ENCODE measurements at places on chromosomes 2 and 18.

DNA sequence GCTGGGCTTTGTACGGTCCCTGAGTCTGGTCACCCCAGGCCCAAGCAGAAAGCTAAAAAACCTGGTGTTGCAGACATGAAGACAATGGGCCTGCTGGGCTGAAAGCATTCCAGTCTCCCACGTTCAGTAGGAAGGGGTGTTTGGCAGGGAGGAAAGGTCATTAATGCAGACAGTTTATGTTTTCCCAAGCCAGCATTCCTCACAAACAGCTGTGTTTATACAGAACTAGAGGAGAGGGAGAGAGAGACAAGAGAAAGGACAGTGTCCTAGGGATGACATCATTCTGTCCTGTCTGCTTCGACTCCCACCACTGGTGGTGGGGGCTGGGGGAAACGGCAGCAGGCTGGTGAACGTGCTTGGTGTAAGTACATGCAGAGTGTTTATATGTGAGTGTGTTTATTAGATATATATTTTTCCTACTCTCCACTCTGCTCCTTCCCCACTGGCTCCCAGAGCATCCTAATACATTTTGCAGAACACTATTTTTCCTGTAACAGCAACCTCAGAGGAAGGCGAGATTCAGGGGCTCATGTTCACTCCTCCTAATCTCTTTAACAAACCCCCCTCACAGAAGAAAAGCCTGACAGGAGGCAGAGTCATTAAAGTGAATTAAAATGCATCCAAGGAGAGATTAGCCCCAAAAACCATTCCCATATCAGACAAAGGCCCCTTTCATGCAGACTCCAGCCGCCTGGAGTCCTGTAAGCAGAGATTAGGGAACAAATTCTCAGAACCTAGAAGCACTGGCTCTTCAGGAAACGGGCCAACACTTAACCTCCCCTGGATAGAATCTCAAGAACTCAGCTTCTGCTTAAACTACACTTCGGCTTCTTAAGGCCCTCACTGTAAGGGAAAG lies 380.4 kb downstream of the TNS1 start:
- DNase-seq: no peak

DNA sequence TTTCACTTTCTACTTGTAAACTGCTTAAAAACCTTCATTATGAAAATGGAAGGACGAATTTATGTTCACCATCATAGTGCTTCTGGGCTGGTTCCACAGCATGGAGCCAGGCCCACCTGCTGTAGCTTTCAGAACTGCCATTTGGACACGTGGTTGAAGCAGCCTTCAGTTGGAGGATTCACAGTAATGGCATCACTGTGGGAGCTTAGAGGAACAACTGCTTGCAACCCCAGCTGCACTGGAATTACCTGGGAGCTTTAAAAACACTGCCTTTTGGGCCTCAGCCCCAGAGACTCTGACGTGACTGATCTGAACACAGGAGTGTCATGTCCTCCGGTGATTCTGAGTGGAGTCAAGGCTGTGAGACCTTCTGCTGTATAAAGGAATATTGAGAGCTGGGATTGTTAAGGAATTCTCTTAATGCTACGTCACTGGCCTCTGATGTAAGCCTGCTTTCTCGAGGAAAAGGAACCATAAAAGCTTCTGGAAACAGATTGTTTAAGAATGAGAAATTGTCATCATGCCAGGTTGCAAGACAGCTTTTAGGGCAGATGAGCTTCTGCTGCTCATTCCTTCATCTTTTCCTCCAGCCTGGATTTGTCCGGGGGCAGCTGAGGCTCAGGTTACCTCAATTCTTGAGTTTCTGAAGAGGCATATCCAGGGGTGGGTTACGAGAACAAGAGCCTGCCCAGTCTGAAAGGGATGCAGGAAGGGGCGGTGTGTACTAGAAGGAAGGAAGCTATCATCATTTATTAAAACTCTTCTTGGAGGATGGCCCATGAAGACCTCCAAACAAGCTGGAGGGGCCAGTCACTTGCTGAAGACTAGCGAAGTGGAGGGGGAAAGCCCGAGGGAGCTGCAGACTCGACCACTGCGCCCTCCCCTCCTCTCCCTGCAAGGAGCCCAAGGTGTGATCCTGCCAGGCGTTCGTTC lies 1.3 kb upstream of the IL1R1 start:
- DNase-seq: no peak

GRCh38 chr2:100113990-100114433 lies 28.4 kb downstream of the AFF3 start:
- no peak for DNase-seq

- no peak for DNase-seq
These were observed 21.9 kb downstream of the ARPC2 start for GRCh38 chr2:218238887-218239286.

DNA sequence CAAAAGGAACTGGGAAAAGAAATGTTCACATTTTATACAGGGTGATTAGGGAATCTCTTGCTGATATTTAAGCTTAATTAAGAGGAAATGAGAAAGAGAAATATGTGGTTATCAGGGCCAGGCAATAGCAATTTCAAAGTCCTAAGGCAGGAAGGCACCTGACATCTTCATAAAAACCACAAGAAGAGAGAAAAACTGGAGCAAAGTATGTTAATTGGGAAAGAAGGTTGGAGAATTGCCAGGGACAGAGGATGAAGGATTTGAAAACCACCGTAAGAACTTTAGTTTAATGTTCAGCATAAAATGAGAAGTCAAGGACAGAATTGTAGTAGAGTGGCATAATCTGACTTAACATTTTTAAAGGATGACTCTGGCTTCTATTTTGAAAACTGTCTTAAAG lies 691.8 kb upstream of the NRXN1 start:
- DNase-seq: no peak

DNA sequence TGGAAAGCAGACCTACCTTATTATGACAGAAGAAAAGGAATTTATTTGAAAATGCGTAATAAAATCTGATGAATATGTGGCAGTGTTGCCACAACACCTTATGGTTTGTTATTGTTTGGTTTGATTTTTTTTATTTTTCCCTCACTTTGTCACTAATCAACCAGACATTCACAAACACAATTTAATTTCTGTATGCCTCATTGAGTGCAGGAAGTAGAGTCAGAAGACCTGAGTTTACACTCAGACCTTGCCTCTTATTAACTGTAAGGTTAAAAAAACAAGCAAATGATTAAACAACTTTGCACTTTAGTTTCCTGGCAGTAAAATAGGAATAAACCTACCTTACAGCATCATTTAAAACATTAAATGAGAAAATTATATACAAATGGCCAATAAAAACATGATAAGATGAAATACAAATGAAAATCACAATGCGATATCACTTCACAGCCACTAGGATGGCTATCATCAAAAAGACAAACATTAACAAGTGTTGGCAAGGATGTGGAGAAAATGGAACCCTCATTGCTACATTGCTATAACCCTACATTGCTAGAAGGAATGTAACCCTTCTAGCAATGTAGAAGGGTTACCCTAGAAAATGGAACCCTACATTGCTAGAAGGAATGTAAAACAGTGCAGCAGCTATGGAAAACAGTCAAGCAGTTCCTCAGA lies 3.3 kb downstream of the SESTD1 start:
- DNase-seq: no peak

- no peak for DNase-seq
These were observed 345.2 kb upstream of the RND3 start for GRCh38 chr2:150832686-150833085.

DNA sequence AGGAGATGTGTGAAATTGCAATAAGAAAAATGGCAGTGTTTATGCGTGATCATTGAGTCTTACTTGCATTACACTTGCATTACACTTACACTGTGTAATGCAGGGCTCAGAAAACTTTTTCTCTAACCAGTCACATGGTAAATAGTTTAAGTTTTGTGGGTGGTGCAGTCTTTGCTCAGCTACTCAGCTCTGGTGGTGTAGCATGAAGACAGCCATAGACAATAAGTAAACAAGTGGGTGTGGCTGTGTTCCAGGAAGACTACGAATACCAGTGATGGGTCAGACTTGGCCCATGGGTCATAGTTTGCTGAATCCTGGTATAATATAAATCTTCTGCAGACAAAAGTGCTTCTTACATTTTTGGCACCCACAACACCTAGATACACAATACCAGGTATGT lies 115.6 kb upstream of the CYP1B1 start:
- DNase-seq: no peak

GRCh38 chr2:157180359-157180758 lies 77.1 kb upstream of the GALNT5 start:
- DNase-seq: no peak

- DNase-seq: no peak
These were observed 3.4 kb upstream of the IER3IP1 start for GRCh38 chr18:47179520-47179919.

DNA sequence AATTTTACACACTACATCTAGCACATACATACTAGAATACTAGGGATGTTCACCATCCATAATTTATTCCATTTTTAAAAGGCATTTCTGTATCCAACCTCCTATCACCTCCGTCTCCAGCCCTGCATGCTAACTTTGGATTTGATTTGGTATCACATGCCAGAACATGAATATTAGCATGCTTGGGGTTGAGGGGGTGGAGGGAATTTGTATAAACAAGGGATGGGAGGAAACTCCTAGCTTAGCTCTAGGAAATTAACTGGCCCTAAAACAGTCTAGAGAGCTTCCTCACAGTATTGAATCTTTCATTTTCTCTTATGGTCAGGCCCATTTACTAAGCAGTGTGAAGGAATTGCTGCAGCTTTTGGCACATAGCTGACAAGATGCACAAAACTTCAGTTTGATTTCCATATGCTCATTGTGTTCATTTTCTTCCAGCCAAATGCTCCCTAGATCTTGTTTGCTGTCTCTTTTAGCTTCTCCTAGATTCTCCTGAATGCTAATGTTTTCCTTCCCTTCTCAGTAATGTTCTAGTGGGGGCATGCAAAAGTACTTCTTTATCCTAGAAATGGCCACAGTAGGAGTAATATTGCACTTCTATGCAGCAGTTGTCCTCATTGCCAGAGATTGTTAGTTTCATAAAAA lies 135.2 kb downstream of the VWC2L start:
- no peak for DNase-seq

GRCh38 chr18:21040466-21040865 lies 71.1 kb downstream of the ROCK1 start:
- DNase-seq: no peak

GRCh38 chr2:55133467-55134315 lies 83.4 kb upstream of the RTN4 start:
- peak; percentile 78 for DNase-seq

DNA sequence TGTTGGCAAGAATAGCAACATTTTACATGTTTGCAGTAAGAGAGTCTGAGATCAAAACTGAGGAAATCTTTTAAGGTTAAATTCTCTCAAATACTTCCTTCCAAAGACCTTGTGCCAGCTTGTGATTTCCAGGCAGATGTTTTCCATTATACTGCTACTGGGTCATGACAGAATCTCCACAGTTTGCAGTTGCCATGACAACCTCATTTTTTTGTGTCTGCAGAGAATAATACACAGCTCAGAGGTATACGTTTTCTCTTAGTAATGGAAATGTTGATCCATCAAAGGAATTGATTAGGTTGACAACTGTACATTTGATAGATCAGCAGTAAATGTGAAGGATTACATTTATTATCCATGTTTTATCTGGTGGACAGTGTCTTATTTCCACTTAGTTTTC lies 29.1 kb upstream of the CSRNP3 start:
- no peak for DNase-seq

- DNase-seq: no peak
These were observed 194.1 kb upstream of the DSEL start for GRCh38 chr18:67710639-67711038.

DNA sequence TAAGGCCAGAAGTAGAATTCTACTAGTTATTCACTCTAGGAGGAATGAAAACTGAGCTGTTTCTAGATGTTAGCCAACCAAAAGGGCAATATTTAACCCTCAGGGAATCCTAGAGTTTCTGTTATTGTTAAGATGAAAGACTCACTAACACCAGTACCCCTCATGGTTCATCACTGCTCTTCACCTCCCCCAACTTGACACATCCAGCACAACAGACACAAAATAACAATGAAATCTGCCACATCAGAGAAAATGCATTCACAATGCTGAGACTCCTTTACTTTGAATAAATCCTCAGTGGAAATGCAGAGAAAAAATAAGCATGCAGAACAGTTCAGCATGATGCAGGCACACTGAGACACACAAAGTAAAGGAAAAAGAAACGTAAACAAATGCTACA lies 111.3 kb downstream of the RIF1 start:
- no peak for DNase-seq

DNA sequence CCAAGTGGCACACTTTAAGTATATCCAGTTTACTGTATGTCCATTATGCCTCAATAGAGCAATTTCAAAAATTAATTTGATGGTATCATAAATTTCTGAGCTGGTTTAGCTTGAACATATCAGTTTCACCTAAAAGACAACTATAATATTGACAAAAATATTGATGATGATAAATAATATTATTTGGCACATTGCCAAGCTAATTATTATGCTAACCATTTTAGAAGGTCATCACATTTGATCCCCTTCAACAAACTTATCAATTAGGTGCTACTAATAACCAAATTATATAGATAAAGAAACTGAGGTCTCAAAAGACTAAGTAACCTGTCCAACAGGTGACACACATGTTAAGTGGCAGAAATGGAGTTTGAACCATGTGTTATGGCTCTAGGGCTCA lies 26.9 kb upstream of the UBE2E3 start:
- DNase-seq: no peak

- no peak for DNase-seq
These were observed 3.9 kb upstream of the NPPC start for GRCh38 chr2:231929961-231930592.

DNA sequence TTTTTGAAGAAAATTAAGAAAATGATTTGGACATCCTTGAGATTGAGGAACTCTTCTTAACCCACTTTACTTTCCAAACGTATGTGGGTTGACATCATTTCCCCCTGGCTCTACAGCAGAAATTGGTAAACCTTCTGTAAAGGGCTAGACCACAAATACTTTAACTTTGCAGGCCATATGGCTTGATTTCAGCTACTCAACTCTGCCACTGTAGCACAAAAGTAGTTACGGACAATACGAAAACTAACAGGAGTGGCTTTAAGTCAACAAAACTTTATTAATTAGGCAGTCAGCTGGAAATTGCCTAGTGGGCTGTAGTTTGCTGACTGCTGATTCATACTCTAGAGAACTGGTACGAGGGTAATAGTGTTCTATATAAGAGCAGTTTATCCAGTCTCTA lies 83.2 kb upstream of the DTNB start:
- no peak for DNase-seq

DNA sequence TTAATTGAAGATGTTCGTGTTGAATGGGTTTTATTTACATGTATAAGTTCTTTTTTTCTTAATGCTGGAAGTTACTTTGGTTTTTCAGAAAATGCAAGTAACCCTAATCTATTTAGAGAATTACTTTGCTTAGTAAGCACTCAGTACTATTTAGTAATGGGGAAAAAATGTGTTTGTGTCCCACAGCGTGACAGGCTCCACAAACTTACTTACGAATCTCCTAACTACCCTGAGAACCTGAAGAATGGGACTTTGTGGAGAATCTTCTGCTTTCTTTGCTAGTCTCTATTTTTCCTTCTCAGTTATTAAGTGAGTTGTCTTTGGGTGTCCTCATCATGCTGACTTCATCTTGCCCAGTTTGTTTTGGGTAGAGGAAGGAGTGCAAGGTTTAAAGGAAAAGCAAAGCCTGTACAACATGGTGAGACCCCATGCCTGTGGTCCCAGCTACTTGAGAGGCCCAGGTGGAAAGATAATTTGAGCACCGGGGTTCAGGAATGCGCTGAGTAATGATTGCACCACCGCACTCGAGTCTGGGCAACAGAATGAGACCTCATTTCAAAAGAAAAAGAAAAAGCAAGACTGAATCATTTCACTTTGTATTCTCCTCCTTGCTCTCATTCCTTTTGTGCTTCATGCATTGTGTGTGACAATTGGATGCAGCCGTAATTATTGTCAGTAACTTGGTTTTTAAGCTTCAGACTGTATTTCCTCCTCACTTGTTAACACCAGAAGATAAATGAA lies 10.2 kb downstream of the NEDD4L start:
- peak; percentile 55 for DNase-seq

All from hematopoietic multipotent progenitor cell treated with erythropoietin and hydrocortisone succinate and interleukin-3 and kit ligand, for 15 days (in vitro differentiated cells).